ENCODE measurements at places on chromosomes 11 and 22.

DNA sequence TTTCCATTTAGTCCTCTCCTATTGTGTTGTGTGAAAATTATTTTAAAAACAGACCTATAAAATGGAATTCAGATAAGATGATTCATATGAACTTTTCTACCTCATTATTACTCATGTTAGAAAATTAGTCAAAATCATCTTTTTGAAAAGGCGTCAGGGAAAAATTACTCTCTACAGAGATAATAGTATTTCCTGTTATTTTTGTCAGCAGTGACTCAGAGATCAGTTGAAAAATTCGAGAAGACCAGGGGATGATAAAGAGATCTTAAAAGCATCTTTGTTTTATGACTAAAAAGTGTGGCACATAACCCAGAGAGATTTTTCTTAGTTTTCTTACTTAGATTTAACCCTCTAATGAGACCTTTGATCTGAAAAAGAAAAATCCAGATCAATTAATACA, 157.9 kb upstream of the CARD18 start:
- no peak for DNase-seq

- no peak for DNase-seq
Measured at GRCh38 chr11:131572423-131572822, 202.0 kb downstream of the NTM start.

- DNase-seq, result no peak
Measured at GRCh38 chr11:133560472-133560855, 28.2 kb upstream of the OPCML start.

DNA sequence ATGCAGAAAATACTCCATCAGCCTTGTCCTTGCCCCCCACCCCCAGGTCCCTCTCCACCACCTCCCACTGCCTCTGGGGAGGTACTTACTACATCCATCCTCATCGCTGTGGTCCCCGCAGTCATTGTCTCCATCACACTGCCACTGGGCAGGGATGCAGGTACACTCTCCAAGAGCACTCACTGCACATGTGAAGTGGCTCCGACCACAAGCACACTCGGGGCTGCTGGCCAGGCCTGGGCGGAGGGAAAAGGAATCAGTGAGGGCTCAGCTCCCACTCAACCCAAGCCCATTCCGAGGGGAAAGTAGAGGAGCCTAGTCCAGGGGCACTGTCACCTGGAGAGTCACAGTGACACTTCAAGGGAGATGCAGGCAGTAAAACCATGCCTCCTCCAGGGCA, 15.7 kb downstream of the LRP4 start:
- DNase-seq, result no peak

DNA sequence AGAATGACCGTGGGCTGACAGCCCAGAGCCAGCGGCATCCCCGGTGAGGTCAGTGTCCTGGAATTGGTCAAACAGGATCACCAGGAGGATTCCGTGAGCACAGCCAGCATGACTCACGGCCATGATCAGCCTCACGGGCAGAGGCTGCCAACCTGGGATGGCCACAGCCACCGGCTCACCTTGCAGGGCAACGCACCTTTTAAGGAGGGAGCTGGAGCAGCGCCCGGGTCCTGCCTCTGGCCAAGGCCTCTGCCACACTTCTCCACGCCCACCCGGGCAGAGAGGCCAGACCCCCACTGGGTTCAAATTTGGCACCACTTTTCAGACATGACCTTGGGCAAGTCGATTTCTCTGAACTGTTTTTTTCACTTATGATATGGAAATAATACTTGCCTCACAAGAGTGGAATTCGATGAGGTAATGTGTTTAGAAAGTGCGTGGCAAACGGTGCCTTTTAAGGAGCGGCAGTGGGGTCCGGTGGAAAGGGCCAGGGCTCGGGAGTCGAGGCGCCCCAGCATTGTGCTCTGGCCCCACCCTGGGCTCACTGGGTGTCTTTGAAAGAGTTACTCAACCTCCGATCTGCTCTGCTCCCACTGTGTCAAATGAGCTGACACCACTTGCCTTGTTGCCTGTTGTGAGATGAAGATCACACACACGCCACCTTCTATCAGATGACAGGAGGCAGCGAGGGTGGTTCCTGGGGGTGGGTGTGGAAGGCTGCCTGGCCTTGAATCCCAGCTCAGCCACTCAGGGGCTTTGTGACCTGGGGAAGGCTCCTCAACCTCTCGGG, 16.0 kb downstream of the TXN2 start:
- no peak for DNase-seq

GRCh38 chr11:91902312-91902711, 322.3 kb upstream of the FAT3 start:
- DNase-seq, result no peak

DNA sequence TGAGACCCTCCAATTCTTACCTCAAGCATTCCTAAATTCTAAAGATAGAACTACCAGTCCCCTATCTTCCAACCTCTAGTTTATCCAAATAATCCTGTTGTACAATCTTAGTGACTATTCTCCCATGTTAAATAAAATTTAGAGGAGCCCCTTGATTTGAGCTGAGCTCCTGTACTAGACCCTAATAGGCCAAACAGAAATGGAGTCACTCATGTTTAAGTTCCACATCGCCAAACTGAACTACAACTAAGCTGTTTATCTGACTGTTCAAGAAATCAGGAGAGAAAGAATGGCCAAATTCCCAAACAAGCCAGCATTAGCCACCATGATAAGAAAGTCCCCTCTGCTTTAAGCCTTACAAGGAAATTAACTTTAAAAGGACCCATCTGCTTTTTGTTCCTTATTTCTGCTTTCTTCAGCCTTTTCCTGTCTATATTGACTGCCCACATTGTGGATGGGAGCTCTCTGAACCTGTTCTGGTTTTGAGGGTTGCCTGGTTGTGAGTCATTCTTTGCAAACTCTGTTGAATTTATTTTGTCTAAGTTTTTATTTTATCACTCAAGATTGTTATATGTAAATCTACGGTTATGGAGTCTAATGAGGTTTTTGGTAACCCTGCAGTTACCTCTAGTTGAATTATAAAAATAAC, 90.4 kb downstream of the TTC28 start:
- no peak for DNase-seq

- no peak for DNase-seq
Measured at GRCh38 chr11:76203937-76204336, 2.4 kb downstream of the WNT11 start.

DNA sequence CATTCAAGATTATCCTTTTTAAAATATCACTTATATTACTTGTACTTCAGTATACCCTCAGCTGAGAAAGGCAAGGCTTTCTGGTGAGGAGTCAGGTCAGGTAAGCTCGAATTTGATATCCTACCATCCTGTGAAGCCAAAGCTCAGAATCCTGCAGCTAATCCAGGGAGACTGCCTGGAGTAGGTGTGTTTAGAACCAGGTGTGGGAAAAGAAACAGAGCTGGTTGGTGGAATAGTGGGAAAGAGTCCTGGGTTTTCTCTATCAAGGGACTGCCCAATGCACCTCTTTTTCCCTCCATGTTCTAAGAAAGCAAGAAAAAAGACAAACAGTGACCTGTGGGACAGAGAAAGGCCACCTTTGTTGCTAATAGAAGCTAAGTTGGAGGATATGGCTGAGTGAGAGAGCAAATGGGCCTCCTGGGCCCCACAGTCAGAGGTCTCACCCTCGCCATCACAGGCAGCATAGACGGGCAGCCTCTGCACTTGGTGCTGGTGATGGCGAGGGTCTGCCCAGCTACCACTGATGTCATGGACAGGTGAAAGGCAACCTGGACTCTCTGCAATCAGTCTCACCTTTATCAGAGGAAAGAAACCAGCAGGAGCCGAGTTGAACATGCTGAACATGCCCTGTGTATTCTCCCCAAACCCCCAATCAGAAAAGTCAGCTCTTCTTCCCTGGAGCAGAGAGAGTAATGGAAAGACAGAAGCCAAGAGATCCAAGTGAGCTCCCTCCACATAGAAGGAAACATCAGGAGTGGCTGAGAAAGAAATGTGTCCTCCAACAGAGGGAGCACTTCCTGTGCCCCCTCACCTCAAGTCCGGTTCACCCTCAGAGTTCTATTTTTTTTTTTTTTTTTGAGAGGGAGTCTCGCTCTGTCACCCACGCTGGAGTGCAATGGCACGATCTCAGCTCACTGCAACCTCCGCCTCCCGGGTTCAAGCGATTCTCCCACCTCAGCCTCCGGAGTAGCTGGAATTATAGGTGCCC, 491.3 kb downstream of the BUD13 start:
- no peak for DNase-seq

DNA sequence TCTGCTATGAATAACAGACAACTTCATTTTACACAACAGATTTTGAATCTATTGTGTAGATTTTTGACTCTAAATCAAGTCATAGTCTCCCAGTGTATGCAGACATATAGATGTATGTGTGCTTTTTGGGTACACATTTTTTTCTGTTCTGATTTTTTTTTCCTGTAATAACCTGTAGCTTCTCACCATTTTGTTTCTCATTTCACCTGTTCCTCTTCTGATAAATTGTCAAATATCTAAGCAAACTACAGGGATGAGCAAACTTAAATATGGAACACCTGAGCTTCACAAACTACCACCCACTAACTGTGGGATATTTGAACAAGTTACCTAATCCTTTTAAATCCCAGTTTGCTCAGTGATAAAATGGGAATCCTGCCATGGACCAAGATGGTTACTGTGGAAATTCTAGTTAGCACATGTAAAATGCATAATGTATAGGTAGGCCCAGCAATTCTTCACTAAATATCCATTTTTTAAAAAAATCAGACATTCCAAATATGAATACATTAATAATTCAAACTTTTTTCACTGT, 15.7 kb downstream of the LGR4 start:
- no peak for DNase-seq

DNA sequence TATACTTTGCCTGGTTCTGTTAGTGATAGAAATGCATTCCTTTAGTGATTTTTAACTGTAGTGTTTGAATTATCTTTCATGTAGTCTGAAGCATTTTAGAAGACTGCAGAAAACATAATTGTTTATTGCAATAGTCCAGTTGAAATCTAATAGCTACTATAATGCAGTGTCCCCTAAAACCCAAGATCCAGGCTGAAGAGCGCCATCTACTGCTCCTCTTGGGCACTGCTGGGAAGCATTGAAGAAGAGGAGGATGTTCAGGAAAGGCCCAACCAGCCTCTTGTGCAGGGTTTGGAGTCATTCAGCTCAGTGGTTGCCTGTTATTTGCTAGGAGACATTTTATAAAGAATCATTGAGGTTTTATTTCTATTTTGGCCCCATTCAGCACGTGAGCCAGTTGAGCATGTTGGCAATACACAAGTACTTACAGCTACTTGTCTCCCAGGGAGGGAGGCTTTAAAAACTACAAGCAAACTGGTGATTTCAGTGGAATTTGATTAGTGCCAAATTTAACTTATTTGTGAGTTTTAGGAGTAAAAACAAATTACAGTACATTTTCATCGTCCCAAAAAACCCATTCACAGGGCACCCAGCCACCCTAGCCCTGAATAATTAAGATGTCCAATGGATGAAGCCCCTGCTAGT, 74.9 kb upstream of the HORMAD2 start:
- peak; percentile 52 for DNase-seq

- no peak for DNase-seq
Measured at GRCh38 chr11:107706531-107706930, 5.3 kb downstream of the SLN start.

DNA sequence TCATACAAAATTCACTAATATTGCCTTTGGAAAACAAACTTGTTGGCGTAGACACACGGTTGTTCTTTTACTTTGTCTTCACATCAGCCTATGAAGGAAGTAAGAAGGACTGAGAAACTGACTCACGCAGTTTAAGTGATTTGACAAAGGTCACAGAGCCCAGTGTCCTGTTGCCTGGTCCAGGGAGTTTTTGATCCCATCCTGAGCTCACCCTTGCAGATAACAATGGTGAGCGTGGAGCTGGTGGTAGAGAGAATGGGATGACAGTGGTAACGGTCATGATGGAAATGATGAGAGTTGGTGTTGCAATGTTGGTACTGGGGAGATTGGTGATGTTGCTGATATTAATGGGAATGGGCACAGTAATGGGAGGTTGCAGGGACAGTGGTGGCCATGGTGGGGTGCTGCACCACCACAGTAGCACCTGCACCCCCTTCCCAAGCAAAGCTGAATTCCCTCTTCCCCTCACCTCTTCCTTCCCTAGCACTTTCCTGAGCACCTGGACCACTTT, 22.0 kb downstream of the CREB3L1 start:
- no peak for DNase-seq

GRCh38 chr11:99522467-99523173, 501.9 kb downstream of the CNTN5 start:
- no peak for DNase-seq
